ENCODE measurements at places on chromosomes 11 and 22.
A peak's percentile ranks its signal among the peaks of the same experiment; 100 is the strongest.

GRCh38 chr11:128841461-128842072 lies 25.5 kb downstream of the KCNJ1 start:
- DNase-seq: no peak

GRCh38 chr11:2699185-2699530 lies 636 bp downstream of the KCNQ1OT1 start:
- DNase-seq: no peak

GRCh38 chr11:134333946-134334345 lies 2.2 kb downstream of the GLB1L2 start:
- no peak for DNase-seq

DNA sequence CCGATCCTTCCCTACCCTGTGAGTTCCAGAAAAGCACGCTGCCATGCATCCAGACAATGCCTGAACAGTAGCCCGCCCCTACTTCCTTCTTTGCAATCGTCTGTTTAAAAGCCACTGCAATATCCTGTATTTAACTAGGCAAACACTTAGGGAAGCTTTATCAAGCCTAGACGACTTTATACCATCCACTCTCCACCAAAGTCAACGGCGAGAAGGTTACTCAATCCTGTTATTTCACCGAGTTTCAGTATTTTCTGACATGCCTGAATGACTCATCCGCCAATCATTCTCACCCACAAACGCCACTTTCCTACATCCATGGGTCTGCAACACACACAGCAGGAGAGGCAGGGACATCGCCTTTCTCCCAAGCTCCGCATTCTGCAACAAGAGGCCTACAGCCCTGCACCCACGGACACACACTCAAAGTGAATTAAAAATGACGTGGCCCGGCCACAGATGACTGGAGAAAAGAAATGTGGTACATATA lies 9.3 kb downstream of the CELSR1 start:
- peak; percentile 28 for DNase-seq

DNA sequence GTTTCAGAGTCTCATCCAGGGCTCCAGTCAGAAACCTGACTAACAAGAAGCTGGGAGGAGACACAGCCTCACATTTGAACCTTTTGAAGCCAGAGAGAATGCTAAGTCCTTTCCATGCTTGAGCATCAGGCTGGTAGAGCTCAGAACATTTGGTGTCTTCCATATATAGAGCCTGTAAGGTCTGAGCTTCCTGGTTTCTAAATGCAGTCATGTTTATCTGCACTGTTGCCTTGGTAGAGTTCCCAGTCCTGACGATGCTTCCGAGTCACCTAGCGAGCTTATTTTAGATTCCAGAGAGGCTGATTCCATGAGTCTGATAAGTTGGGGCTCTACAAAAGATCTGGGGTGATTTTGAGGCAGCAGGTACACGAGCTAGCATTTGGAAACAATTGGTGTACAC lies 68.4 kb upstream of the SORL1 start:
- DNase-seq: no peak

- no peak for DNase-seq
Measured at GRCh38 chr11:134670961-134671370, 258.9 kb upstream of the B3GAT1 start.

- no peak for DNase-seq
Measured at GRCh38 chr22:42026705-42027104, 28.1 kb downstream of the WBP2NL start.

- DNase-seq: no peak
Measured at GRCh38 chr11:4523666-4524065, 21.3 kb upstream of the OR52M1 start.

- no peak for DNase-seq
Measured at GRCh38 chr11:117107701-117108590, 9.7 kb upstream of the SIK3 start.

DNA sequence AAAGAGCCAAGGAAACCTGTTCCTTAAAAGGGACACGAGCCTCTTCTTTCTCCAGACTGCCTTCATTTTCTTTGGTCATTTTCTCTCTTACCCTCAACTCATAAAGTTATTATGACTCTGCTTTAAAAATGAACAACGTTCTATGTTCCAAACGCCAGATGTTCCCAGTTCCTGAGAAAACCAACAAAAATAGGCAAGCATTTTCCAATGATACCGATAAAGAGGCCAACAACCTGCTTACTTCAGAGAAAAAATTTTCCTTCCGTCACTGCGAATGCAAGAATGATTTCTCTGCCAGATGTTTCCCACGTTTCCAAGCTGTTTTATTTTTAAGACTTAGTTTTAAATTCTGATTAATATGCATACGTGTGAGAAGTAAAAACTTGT lies 315 bp upstream of the TRPC6 start:
- DNase-seq: no peak

DNA sequence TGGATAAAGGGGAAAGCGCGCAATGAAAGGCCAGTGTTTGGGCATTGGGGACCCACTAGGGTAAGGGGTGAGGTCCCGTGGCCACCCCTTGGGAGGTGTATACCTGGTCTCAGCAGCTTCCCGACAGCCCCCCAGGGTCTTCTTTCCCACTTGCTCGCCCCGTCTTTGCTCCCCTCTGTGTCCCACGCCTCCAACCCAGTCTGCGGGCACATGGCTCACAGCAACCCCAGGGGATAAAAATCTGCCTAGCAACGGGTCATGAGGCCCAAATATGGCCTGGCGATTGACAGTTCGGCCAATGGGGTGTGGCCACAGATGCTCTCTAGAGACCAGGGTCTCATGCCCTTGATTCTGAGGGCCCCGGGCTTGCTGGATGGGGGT lies 41.6 kb downstream of the AHNAK start:
- no peak for DNase-seq

DNA sequence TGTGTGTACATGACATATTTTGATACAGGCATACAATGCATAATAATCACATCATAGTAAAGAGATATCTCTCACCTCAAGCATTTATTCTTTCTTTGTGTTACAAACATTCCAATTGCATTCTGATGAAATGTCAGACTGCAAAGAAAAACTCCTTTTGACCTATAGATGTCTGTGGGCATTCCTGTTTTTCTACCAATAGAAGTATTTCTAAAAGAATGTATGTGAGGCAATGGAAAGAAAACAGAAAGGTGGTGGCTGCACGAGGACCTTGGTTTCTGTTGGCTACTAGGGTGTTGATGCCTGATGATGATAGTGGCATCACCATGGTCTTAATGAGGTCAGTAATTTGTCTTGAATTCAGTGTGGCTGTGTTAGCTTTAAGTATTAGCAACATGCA lies 137.0 kb upstream of the ANO3 start:
- peak; percentile 54 for DNase-seq

- peak; percentile 33 for DNase-seq
Measured at GRCh38 chr11:102155676-102156075, 45.4 kb downstream of the YAP1 start.

DNA sequence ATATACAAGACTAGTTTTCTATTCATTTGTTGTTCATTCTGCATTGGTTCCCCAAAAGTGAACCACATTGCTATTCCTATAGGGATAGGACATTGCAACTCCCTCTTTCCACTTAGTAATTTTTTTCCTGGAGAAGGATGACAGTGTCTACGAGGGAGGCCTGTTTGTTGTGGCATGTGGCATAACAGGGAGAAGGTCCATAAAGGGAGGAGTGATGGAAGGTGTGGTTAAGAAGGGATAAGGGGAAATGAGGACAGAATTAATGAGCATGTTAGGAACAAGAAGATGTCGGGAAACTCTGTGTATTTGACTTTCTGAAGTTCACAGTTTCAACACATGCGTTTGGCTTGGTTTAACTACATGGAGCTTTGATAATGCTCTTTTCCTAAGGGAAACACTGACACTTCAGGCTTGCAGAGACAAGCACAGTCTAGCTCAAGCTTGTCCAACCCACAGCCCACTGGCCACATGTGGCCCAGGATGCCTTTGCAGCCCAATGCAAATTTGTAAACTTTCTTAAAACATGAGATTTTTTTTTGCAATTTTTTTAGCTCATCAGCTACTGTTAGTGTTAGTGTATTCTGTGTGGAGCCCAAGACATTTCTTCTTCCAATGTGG lies 149.7 kb downstream of the TRPC6 start:
- DNase-seq: no peak

DNA sequence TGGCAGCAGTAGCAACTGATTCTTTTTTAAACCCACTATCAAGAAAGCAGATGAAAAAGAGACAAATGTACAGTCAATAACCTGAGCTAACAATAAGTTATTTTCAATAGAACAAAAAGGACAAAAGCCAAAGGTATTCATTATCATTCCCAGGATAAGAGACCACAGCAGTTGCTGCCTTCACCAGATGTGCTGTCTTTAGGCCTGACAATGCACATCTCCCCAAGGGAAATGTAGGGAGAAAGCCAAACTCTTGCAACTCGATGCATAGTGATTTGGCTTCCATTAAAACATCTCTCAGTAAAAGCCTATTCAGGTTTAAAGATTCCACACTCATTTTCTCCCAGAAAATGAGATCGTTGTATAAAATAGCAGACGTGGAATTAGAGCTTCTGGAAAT lies 210.7 kb downstream of the METTL15 start:
- DNase-seq: no peak

GRCh38 chr11:12218909-12219308 lies 108.5 kb downstream of the MICAL2 start:
- DNase-seq: no peak

DNA sequence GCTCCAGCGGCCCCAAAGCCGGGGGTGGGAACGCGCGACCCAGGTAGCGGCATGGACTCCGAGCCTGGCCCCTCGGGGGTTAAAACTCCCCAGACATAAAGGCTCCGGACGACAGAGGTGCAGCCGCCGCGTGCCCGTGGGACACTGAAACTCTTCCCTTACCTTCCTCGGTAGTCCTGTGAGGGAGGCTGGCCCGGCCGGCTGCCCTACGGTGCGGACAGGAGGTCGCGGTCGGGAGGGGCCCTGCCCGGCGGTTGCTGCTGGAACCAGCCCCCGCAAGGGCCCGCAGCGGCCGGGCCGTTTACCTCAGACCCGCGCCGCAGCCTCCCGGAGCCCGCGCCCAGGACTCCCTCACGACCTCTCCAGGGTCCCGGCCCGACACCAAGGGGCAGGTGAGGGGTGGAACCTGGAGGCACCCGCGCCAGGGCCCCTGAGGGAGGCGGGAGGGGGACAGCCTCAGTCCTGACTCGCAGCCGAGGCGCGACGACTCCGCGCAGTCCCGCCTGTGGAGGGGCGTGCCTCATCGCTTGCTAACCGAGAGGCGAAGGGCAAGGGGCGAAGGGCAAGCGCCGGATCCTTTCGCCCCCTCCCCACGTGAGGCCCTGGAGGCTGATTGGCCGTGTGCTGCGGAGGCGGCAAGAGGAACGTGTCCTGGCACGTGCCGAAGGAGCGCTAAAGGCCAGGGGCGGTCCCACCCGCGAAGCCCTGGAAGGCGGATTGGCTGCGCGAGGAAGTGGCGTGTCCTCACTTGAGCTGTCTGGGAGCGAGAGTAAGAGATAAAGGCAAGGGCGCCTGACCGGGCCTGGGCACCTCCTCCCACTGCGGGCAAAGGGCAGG lies at the start of gene UPB1:
Gene UPB1, plus strand, starts transcription at position 805 of the 837 bp plus-strand sequence. CDS start 72 bp downstream, outside the sequence.
- no peak for DNase-seq

GRCh38 chr11:93936460-93936859 lies 84.7 kb upstream of the HEPHL1 start:
- no peak for DNase-seq

DNA sequence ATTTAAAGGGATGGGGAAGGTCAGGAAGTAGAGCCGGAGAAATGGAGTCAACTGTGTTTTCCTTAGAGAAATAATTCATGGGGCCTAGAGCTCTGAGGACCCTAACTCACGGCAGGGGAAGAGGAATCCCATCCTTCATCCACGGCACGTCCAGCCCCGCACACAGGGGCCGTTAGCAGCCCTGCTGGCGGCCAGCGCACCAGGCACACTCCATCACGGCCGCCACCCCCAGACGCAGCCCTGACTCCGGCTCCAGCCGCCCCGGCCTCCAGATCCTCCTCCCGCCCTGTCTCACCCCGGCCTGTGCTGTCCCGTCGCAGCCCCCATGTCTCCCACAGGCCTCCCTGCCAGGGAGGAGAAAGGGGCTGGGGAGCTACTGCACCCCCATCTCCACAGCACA lies 11.2 kb downstream of the MRPL23 start:
- DNase-seq: no peak

- no peak for DNase-seq
Measured at GRCh38 chr22:47071807-47072641, 309.6 kb downstream of the TBC1D22A start.

DNA sequence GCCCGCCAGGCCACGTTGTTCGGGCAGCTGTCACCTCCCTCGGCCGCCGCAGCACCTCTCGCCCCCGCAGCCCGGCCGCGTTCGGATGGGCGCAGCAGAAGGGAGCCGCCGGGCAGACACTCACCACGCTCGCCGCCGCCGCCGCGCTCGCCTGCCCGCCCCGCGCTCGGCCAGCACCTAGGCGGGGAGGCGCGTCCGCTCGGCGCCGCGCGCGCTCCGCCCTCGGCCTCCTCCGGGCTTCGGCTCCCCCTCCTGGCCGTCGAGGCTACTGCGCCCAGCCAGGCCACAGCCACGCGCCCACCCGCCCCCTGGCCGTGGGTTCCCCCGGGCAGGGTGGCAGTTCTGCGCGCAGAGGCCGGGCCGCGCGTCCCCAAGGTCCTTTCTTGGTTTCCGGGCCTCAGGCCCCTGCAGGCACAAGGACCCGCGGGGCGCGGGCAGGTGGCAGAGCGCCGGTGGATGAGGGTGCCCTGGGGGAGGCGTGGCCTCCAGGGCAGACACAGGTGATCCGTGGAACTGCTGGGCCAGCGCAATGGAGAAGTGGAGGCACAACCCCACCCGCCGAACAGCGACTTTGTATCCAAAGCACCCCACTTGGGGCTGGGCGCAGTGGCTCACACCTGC lies at the start of gene SLC25A22:
Gene SLC25A22, minus strand, starts transcription at position 189 of the 621 bp plus-strand sequence. CDS start 3,275 bp downstream, outside the sequence.
- DNase-seq: peak; percentile 75
